Activated T-cell treated with anti-CD3 and anti-CD28 coated beads for 4 hours (primary cell): ENCODE measurements at places on chromosomes 3 and 15.

GRCh38 chr15:59611276-59612260 is at the start of gene GCNT3:
TSS of gene GCNT3 (plus strand) at chr15:59611783. CDS start at chr15:59618239, 6,456 bp downstream.
- DNase-seq: no peak

DNA sequence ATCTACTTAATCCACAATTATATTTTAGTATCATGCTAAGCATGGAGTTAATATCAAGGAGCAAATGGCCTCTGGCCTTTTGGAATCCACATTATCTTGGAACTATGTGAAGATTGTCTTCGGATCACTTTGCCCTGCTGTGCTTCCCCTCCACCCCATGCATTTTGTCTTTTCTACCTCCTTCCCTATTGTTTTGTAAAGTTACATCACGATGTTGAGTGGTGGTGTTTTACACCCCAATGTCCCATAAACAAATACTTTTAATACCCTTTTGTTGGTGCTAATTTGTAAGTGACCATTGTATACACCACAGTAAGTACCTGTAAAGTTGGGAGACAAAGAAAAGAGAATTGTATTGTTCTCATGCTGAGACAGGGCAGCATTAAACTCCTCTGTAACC is 258.4 kb upstream of the ZNF717 start:
- no peak for DNase-seq

GRCh38 chr15:91866971-91867372 is 13.5 kb downstream of the SLCO3A1 start:
- no peak for DNase-seq

GRCh38 chr3:57168151-57168550 is 3.0 kb upstream of the IL17RD start:
- DNase-seq: no peak

- no peak for DNase-seq
Measured at GRCh38 chr3:117463276-117464115, 753.9 kb downstream of the TUSC7 start.

DNA sequence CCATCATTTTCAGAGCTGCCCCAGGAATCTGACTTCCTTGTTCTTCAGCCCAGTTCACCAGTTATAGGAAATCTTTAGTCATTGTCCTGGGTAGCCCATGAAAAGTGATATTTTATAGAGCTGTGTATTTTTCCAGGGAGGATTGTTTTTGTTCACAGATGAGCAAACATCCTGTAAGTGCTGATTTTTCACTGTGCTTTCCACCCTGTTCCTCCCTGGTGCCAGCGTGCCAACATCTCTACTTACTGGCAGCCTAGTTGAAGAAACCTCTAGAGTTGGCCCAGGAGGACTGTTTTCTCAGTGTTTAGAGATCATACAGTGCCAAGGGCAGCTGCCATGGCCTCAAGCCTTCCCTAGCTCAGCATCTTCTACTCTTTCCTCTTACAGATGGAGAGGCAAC is 41.3 kb downstream of the ST6GAL1 start:
- DNase-seq: no peak

DNA sequence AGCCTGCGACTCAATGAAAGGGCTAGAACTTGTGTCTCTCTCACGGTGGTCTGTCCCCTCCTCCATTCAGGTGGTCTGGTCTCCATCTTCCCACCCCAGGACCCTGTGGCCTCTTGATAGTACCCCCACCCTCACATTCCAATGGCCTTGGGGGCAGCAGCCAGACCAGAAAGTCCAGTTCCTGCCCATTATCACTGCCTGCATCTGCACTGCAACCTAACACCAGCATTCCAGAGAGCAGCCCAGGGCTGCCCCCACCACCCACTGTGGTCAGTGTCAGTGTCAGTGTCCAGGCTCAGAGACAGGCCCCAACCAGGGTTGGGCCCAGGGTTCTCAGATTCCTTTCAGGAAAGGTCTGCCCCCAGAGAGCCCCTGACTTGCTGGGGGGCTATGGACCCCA is 12.6 kb downstream of the IGDCC3 start:
- no peak for DNase-seq

DNA sequence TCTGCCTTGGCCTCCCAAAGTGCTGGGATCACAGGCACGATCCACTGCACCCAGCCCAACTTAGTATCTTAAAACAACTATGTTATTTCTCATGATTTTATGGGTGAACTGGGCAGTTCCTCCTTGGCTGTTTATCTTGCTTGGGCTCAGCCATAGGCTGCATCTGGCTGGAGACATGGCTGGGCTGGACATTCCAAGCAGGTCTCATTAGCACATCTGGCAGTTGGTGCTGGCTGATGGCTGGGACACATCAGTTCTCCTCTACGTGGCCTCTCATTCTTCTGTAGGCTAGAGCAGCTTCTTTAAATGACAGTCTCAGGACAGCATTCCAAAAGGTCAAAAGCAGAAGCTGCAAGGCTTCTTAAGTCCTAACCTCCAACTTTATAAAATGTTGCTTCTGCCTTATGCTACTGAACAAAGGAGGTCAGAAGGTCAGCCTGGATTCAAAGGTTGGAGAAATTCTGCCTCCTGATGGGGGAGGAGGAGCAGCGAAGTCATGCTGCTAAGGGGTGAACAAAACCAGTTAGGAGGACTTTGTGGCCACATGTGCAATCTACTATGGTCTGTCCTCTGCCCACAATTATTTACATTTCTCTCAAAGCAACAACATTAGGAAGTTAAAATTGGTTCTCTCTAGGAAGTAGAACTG is 144.0 kb downstream of the AQP9 start:
- DNase-seq: no peak

- DNase-seq: no peak
Measured at GRCh38 chr15:97941572-97941971, 18.9 kb upstream of the ARRDC4 start.
